ENCODE measurements at places on chromosomes 11 and 22.

GRCh38 chr11:86091566-86091965, 22.7 kb upstream of the PICALM start:
- DNase-seq, result no peak

DNA sequence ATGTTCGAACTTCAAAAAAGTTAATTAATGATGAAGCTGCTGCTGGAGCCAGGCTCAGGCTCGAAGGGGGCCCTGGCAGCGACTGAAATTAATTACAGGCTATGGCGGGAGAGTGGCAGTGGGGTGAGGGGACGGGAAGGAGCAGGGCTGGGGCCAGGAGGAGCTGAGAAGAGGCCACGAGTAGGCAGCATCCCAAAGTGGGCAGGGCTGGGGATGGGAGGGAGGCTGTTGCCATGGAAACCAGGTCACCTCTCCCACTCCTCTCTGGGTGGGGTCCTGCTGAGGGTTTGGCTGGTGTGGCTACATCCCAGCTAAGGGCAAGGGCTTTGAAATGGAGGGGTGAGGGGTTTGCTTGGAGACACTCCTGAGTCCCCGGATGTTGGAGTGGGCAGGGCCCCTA, 23.9 kb downstream of the CACNA1I start:
- no peak for DNase-seq

- DNase-seq, result no peak
Observed at GRCh38 chr22:38027487-38027886, 29.7 kb upstream of the PICK1 start.

DNA sequence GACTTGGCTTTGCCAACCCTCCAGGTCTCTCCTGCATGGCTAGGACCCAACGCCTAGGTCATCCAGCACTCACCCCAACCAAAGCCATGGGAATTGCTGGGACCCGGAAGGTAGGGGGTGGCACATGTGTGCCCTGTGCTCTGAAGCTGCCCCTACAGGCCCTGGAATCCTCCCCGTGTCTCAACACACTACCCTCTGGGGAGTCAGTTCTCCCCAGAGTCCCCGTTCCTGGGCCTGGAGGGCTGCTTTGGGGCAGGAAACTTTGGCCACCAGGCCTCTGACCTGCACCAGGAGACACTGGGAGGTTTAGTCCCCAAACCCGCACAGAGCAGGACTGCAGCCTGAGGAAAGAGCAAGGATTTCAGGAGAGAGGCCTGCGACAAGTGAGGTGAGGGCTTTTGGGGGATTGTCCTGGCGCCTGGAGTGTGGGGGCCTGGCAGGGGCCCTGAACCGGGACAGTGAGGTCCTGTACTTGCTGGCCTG, 495 bp upstream of the IFITM1 start:
- DNase-seq, result no peak

GRCh38 chr11:75090671-75091177, 6.0 kb downstream of the OR2AT4 start:
- DNase-seq, result no peak

GRCh38 chr11:60118338-60118737, 29.9 kb downstream of the MS4A2 start:
- no peak for DNase-seq

GRCh38 chr11:60942970-60943565, 8.9 kb downstream of the SLC15A3 start:
- DNase-seq, result no peak

DNA sequence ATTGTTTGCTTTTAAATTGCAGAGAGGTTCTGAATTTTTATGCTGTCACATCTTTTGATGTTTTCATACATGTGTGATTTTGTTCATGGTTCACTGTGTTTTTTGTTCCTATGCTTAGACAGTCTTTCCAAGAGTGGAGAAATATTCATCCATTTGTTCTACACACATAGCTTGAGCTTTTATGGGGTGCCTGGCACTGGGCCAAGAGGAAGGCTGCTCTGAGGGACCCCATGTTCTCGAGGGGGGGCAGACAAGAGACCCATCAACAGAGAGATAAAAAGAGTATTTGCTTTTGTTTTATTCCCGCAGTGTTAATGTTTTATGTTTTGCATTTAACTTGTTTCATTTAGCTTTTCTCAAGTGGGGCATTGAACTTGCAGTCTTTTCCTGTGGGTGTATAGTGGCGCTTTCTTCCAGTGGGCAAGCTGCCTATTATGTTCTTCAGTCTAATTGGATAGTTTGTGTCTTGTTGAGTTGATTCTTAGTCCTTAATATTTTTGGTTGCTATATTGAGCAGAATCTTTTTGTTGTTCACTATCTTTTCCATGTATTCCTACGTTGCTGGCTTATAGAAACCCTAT, 57.7 kb downstream of the CABIN1 start:
- no peak for DNase-seq

- no peak for DNase-seq
Observed at GRCh38 chr11:97092823-97093222, 703.0 kb downstream of the JRKL start.

DNA sequence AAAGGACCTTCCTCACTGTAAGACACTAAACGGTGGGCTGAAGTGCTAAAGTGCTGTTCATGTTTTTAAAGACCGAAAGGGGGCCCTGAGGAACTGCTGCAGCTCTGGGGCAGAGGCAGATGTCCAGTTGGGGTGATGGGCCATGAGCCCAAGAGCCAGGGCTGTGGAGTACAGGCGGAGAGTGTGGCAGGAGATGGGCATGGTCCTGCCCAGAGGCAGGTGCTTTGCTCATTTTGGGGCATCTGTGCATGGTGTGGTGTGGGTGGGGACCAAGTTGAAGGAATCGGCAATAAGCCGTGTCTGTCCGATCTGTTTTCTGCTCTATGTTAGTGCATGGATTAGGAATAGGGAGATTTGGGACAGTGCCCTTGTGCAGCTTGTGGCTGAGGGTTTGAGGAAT, 258.3 kb downstream of the NTM start:
- DNase-seq, result no peak

- peak; percentile 49 for DNase-seq
Observed at GRCh38 chr11:76588455-76589325, 81.9 kb downstream of the LRRC32 start.

DNA sequence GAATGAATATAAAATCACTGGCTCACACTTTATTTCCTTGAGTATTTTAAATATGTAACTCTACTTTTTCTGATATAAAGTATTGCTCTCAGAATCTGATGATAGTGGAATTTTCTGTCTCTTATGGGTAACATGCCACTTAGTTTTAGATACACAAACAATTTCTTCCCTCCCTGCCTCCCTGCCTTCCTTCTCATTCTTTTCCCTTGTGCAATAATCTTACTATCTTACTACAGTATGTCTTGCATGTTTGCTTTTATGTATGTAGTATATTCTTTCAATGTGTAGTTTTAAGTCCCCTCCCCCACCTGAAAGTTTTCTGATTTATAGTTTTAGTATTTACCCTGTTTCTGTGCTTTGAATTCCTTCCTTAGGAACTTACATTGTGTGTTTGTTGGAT, 48.4 kb downstream of the INSC start:
- no peak for DNase-seq

DNA sequence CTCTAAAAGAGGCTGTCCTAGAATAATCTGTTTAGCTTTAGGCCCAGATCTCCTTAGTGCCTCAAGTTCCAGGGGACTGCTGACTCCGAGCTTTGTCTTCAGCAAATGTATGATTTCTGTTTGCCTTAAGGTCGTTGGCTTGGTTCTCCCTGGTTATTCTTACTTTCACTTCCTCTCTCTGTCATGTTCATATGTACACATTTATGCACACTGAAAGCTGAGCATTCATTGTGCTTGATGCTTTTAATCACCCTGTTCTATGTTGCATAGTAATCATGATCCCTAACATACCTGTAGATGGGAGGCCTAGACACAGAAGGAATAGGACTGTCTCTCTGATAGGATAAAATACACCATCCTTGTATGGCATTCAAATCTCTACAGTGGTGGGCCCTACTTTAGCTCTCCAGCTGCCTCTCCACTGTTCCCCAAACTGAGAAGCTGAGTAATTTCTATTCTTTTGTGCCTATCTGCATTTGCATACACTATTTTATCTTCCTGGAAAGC, 7.2 kb downstream of the PPFIBP2 start:
- no peak for DNase-seq

DNA sequence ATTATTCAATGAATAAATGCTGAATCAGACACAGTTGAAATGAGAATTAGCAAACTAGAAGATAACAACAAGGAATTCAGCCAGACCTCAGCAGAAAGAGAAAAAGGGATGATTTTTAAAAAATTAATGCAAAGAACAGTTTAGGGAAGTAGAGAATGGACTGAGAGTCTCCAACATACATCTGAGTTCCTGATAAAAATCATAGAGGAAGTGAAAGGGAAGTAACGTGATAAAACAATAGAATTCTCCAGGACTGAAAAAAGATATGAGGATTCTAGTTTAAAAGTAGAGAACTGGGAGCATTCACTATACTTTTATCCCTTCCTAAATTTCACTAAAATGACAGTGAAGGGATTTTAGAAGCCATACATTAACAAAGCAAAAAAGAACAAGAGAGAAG, 592.0 kb downstream of the SOX6 start:
- DNase-seq, result no peak

- DNase-seq, result no peak
Observed at GRCh38 chr11:32110795-32111194, 19.9 kb downstream of the RCN1 start.

DNA sequence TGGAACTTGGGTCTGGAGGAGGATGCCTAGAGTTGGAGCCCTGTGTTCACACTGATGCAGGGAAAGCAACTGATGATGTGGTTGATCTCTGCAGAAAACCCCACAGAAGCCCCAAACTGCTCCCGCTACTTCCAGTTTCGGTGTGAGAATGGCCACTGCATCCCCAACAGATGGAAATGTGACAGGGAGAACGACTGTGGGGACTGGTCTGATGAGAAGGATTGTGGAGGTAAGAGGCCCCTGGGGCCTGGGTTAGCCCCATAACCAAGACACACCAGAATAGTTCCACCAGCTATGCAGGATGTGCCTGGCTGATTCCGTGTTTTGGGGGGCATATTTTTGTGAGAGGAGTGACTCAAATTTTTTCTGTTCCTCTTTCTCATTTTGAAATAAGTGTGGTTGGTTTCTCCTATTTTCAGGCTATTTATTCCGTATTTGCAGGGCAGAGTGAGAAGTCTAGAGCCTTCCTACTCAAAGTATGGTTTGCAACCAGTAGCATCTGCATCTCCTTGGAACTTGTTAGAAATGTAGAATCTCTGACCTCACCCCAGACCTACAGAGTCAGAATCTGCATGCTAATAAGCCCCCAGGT, 137.3 kb upstream of the SORL1-AS1 start:
- DNase-seq, result peak; percentile 66

- DNase-seq, result no peak
Observed at GRCh38 chr11:120079750-120080610, 57.9 kb downstream of the TRIM29 start.
